GM12865 (cell line): ENCODE measurements at places on chromosomes 12 and 14.

- DNase-seq, result no peak
Observed at GRCh38 chr12:52214421-52214802, 18.6 kb upstream of the KRT7 start.

DNA sequence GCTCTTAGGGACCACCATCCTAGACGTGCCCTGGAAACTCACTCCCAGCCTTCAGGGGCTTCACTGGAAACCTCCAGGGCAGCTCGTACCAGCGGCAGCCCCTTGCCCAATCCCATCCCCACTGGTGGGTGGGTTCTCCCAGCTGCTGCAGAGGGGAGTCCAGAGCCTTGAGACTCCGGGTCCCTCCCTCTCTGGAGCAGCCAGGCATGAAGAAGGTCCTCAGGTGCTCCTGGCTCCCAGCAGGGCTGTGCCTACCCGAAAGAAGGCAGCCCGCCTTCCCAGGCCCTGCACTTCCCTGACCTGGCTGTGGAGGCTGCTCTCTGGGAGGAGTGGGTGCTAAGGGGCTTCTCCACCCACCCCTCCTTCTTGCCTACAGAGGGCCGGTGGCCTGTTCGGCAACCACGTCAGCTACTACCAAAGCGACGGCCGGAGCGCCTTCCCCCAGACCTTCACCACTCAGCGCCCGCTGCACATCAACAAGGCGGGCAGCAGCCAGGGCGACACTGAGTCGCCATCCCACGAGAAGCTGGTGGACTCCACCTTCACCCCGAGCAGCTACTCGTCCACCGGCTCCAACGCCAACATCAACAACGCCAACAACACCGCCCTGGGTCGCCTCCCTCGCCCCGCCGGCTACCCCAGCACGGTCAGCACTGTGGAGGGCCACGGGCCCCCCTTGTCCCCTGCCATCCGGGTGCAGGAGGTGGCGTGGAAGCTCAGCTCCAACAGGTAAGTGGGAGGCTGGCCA lies 115.5 kb upstream of the FKBP4 start:
- DNase-seq, result no peak

- no peak for DNase-seq
Observed at GRCh38 chr14:76918782-76919394, 92.7 kb downstream of the LRRC74A start.

GRCh38 chr14:93333631-93334103 lies 831 bp upstream of the BTBD7 start:
- DNase-seq, result no peak
